ENCODE measurements at places on chromosomes 4 and X.

DNA sequence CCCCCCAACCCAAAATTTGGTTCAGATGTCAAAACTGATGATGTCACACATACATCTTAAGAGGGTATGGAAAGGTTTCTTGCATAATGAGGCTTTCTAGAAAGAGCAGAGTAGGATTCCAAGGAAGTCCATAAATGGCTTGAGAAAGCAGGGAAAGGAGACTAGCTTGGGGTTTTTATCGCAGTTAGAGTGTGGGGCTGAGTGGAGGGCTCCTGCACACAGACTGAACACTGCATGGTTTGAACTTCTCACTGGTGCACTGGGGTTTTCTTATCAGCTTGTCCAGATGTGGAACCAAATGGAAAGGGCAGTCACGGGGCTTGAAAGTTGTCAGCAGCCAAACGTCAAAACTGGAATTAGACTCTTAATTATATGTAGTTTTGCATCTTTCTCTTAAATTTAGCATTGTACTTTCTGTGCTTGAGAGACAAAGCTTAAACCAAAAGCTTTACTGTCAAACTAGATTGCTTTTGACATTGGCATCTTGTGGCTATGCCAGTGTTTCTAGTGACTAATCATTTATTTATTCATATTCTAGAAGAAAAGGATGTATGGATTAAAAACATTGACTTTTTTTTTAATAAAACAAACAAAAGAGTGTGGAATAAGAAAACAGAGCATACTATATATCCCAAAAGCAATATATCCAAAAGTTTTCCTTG lies 78.3 kb upstream of the STIM2 start:
- no peak for DNase-seq

- DNase-seq: no peak
Observed at GRCh38 chrX:338836-339400, 20.3 kb upstream of the GTPBP6 start.

GRCh38 chrX:9195199-9195880 lies 161.4 kb upstream of the FAM9B start:
- DNase-seq: no peak

DNA sequence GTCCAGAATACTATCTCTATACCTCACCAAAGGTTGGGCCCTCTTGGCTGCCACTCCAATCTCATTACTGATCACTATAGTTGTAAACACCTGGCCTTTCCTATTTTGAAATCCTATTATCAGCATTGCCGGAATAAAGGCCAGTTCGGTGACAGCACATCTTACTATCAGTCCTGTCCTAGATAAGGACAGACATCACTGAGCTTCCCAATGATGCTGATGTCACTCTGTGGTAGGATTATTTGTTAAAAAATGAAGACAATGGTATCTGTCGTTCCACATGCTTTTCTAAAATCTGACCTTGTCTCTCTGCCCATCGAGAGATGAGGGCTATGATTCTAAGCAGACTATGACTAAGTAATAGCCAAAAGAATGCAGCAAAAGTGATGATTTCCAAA lies 260.4 kb downstream of the PDGFC start:
- DNase-seq: no peak

DNA sequence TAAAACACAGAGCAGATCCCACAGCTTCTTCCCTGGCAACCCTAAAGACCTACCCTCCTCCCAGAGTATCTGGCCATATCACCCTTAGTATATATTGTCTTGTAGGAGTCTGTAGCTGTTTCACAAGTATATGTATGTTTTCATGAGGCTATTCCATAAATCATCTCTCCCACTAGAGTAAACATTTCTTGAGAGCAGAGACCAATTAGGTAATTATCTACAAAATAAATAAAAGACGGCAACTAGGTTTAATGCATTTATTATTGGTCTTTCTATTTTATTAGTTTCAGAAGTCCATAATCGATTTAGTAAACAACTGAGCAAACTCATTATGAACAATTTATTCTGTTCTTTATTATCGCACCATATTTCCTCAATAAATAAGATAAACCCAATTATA lies 7.0 kb downstream of the ACOT9 start:
- DNase-seq: no peak

DNA sequence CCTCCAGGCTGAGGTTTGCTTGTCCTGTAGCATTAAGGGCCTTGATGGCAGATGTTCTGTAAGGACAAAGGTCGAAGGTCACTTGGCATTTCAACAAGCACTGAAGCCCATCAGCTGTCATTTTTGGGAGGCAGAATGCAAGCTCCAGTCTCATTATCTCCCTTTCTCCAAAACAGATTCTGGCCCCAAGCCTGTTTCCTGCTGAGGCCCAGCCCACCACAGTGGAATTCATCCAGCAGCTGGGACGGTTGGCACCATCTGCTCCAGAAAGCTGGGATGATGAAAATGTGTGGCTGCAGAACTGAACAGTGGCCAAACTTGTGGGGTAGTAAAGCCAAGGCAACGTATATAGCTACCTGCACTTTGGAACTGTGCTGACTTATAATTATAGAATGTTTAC lies 17.7 kb upstream of the PPEF2 start:
- DNase-seq: no peak

DNA sequence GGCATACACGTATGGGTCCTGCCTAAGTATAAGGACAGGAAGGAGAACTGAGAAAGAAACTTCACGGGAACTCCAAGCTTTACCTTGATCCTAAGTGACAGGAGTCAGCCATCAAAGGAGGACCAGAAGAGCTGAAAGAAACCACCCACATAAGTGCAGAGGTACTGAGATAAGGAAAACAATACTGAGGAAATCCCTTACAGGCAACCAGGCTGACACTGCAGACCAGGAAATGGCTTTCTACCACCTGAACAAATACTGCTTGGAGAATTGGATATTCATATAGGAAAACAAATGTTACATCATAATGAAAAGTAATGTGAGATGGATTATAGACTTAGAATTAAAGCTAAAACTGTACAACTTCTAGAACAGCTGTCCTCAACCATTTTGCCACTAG lies 127.0 kb downstream of the IL15 start:
- no peak for DNase-seq

DNA sequence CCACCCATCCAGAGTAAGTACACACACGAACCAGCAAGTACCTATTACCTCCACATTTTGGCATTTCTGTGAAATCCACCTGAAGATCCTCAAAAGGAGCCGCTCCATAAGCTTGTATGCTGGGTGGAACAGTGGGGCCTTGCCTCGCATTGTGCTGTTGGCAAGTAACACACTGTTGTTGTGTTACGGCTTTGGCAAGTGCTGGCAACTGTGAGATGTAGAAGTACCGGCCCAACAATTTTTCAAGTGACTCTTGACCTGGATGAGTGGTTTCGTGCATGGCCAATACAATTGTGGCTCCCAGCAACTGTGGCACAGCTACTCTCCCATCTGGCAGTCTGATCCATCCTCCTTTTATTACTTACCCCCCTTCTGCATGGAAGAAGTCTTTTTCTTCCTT lies 128.7 kb downstream of the CCNB3 start:
- no peak for DNase-seq

GRCh38 chr4:56874923-56875322 lies 32.8 kb upstream of the REST start:
- DNase-seq: no peak

DNA sequence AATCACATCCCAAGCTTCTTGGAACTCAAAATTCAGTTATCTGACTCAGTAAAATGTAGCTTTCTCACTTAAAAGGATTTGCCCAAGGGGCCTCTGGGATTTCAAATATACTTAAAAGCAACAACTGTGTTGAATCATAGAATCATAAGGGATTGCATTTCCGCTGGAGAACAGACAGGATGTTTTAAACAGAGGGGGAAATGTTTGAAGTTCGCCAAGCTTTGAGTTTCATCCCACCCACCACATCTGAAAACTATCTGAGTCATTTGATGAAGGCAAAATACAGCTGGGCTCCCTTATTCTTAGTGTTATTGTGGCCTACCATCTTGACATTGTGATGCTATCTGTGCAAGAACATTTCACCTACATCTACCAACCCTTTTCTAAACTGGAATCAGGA lies 73.5 kb downstream of the PPP1R2C start:
- DNase-seq: no peak

DNA sequence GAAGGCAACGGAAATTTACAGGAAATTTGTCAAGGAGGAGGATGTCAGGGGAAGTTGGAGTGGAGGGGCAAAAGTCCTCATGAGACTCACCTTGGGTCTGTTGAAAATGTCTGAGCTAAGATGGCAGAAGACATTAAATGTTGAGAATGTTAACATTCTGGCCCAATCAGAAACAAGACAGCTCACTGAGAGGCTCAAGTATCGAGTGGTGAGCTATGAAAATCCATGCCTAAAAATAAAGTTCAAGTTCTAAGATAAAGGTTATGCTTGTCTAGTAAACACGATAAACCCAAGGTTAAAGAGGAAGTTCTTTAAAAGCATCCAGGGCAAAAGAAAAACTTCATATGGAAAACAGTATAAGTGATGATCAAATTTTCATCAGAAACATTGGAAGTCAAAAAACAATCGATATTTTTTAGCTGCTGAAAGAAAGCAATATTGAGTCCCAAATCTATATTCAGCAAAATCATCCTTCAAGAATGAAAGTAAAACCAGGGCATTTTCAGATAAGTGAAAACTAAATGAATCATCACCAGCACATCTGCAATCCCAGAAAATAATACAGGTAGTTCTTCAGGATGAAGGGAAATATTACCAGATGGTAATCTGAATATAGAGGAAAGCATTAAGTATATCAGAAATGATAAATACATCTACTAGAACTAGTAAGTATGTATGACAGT lies 462.4 kb downstream of the TLL1 start:
- DNase-seq: no peak

DNA sequence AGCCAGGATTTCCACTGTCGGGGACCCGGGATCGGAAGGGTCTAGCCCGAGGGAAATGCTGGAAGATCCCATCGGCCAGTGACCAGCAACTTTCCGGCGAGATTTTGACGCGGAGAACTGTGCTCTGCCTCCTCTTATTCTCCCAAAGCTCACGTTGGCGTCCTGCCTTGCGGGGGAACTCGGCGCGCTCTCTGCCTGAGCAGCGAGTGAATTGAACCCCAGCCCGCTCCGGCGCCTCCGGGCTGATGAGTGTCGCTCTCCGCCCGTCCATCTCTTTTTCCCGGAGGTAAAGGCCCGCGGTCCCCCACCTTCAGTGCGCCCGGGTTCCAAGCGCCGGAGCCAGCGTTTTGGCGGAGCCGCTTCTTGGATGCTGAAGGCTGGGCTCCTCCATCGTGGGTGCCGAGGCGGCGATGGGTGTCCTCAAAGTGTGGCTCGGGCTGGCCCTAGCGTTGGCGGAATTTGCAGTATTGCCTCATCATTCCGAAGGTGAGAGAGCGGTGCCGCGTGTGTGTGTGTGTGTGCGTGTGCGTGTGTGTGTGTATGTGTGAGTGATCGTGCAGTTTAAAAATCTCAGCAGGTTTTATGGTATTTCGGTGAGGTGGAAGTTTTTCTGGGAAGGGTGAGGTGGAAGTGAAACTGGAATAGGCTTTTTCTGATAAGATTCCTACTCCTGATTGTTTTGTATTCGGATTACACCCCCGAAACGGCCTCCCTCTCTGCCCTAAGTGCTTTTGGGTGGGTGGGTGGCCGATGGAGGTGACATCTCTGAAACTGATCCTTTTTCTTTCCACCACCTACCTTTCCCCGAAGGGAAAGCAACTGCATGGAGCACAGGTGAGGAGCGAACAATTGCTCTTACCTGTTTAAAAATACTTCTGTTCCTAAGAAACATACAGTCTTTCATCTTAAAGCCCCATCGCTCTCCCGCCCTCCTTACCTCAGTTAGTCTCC lies 752 bp downstream of the FRAS1 start:
- no peak for DNase-seq

DNA sequence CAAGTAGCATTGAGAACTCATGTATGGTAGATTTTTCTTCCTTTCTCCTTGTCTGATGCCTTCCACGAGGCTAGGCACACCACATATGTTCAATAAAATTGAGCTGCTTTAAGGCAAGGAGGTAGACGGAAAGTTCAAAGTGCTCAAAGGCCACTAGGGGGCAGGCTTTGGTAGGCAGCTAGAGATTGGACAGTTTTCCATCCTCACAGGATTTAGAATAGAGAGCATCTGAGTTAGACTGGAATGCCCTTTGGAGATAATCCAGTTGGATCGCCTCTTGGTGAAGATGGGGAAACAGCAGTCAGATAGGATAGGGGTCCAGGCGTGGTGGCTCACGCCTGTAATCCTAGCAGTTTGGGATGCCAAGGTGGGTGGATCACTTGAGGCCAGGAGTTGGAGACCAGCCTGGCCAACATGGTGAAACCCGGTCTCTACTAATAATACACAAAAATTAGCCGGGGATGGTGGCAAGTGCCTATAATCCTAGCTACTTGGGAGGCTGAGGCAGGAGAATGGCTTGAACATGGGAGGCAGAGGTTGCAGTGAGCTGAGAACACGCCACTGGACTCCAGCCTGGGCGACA lies 30.4 kb downstream of the ELF4 start:
- DNase-seq: peak; percentile 20

DNA sequence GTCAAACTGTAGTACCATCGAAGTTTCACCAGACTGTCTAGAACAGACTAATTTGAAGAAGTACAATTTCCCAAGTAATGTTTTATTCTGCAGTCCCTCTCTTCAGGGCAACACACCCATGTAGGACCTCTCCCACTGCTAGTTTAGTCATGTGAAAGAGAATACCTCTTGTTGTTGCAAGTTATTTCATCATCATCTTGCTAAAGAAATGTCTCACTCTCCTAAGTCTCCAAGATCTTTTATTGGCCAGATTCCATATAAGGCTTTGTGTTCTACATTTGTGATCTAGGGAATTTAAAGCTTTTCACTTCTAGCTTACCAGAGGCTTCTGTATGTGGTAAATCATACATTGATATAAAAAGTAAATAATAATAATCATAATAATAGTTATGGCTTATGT lies 745.3 kb upstream of the MAGEB2 start:
- no peak for DNase-seq

DNA sequence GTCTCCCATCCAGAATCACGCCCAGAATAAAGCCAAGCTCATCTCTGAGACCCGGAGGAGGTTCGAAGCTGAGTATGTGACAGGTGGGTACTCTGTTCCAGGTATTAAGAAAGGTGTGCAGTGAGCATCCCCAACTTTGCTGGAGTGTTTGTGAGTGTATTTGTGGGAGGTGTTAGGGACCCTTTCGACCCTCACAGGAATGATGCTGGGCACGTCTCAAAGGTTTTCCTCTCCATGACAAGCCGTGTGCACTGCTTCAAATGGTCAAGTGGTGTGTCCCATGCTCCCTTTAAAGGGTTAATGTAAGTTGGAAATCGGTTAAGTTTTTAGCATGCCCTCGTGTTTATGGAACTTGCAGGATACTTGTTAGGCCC lies 442 bp downstream of the MOSPD2 start:
- no peak for DNase-seq

- no peak for DNase-seq
Observed at GRCh38 chr4:56627985-56628384, 53.1 kb downstream of the HOPX start.

DNA sequence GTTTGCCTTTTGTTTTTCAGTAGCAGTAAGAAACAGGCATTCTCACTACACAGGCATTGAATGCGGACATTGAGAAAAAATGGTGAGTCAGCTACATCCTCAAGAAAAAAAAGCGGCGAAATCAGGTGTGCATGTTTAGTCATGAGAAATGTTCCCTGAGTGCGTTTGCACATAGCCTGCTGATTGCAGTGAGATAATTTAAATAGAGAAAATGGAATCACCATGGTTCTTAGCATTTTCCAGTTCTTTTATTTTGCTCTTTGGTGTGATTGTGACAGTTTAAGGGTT lies 54.1 kb upstream of the CLDN34 start:
- DNase-seq: no peak

Data from C1 segment of cervical spinal cord (tissue), 14 donors.